M059J (cell line): ENCODE measurements at places on chromosomes 2 and 18.

- DNase-seq, result no peak
Observed at GRCh38 chr2:121649149-121649595, at the start of gene CLASP1. CLASP1 (minus strand) TSS chr2:121649462; CDS start chr2:121605895, 43,567 bp downstream.

- peak; percentile 75 for DNase-seq
Observed at GRCh38 chr2:100891906-100892642, 72.1 kb downstream of the NPAS2 start.

GRCh38 chr2:141666191-141666590, 464.6 kb downstream of the LRP1B start:
- no peak for DNase-seq

- no peak for DNase-seq
Observed at GRCh38 chr2:158745866-158746382, 49.2 kb upstream of the DAPL1 start.

- DNase-seq, result no peak
Observed at GRCh38 chr2:174300114-174300513, 34.6 kb upstream of the SP9 start.

- DNase-seq, result peak; percentile 51
Observed at GRCh38 chr18:69484699-69485396, 84.2 kb downstream of the DOK6 start.

DNA sequence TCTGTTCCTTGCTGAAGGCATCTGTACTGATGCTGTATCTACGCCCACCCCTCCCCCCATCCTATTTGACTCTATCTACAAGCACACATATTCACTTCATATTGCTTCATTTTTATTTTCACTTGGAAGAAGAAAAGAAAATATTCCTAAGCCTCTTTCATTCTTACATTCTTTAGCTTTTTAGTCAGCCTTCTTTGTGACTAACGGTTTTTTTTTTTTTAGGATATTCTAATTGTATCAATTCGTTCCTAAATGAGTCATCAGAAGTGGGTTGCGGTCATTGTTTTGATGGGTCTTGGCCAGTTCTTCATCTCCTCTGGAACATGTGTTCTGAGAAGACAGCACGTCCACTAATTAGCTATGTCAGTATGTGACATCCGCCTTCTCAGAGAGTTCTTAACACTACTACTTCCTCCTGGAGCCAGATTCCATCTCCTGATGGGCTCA, 88.7 kb downstream of the MYO1B start:
- peak; percentile 93 for DNase-seq

- no peak for DNase-seq
Observed at GRCh38 chr2:52390651-52391050, 1358.7 kb upstream of the NRXN1 start.

DNA sequence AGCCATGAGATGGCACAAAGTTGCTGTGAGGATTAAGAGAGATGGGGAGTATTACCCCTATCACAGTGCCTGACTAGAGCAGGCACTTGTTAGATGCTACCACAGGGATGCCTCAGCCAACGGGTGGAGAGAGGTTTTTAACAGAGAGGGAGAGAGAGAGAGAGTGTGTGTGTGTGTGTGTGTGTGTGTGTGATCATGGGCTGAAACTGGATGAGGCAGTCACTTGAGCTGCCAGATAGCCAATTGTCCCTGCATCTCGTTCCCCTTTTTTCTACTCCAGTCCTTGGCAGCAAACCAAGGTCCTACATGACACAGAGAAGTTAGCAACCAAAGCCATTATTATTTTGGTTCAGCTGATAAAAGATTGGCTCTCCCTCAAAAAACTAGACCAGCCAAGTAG, 3.0 kb downstream of the CD8A start:
- peak; percentile 23 for DNase-seq
